ENCODE measurements at places on chromosomes 6 and 20.

GRCh38 chr20:4833074-4833728 lies 111.5 kb downstream of the PRND start:
- DNase-seq, result no peak

- no peak for DNase-seq
These were observed 353.9 kb downstream of the BCKDHB start for GRCh38 chr6:80460257-80460865.

DNA sequence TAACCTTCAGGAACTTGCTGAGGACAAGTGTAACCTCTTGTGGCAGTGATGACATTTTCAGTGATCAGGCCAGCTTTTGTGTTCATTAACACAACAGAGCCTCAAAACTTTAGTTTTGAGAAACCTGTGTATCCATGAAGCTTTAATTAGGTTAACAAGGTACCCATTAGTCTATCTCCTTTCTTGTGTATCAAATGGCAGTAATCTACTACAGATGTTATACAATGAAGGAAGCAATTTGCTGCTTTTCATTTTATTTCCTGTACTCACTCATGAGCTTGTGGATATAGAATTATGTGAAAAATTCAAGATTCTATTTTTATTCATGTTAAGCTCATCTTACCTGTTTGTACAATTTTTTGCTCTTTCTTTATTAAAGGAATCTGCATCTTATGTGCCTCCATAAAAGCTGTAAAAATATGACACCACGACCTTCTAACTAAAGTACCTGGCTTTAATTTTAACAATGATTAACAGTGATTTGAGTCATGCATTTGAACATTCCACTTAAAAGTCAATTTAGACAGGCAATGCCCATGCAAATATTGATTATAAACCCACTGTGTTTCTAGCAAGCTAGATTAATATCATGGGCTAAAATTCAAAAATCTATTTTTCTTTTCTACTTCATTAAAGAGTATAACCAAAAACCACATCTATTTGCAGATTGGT lies 897.3 kb downstream of the KIF16B start:
- DNase-seq, result no peak

DNA sequence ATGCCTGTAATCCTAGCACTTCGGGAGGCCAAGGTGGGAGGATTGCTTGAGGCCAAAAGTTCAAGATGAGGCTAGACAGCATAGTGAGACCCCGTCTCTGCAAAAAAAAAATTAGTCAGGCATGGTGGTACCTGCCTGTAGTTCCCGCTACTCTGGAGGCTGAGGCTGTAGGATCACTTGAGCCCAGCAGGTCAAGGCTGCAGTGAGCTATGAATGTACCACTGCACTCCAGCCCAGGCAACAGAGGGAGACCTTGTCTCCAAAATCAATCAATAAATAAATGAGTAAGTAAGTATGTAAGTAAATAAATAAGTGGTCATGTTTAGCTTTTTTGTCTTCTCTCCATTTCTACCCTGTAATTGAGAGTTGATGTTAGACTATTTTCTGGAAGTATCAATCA lies 336.8 kb downstream of the FARS2 start:
- no peak for DNase-seq

GRCh38 chr6:63734923-63735322 lies 99.3 kb downstream of the PHF3 start:
- no peak for DNase-seq

DNA sequence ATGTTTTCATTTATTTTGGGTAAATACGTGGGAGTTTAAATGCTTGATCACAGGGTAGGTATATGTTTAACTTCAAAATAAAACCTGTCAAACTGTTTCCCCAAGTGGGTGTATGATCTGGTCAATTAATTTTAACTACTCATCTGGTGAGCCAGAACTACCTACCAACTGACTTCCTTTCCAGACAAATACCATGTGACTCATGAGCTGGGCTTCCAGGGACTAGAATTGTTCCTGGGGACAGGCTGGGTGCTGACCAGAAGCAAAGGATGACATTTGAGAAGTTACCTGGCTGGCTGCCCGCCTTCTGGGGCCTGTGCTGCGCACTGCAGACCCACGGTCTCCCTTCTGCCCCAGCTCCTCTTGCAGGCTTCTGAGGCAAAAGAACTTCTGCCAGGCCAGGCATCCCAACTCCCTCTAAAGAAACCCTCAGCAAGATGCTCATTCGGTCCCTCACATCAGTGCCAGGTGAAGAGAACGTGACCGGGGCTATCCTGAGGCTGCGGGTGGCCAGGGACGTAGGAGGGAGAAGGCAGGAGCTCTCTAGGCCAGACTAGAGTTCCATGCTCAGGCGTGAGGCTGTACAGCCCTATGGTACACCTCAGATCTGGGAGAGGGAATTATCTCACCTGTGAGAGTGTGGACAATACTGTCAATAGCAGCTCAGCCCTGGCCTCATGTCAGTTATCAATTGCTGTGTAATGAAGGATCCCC lies 103.6 kb downstream of the JPH2 start:
- DNase-seq, result no peak

GRCh38 chr20:4544765-4545164 lies 176.9 kb upstream of the PRND start:
- no peak for DNase-seq

DNA sequence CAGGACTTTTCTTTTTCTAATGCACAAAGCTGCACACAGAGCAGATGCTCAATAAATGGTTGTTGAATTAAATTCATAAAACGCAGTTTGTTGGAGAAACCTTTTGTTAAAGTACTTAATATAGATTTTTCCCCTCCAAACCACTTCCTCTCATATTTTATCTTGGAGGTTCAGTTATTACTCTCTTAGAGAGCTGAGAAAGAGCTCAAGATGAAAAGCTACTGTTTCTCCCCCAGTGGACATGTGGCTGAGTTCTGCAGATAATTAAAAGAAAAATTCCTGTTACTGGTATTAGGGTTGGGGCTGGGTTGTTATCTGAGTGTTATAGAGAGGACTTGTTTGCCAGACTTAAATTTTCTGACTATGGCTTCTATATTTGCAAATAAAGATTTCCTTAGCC lies 294.0 kb downstream of the TBC1D7 start:
- DNase-seq, result no peak

DNA sequence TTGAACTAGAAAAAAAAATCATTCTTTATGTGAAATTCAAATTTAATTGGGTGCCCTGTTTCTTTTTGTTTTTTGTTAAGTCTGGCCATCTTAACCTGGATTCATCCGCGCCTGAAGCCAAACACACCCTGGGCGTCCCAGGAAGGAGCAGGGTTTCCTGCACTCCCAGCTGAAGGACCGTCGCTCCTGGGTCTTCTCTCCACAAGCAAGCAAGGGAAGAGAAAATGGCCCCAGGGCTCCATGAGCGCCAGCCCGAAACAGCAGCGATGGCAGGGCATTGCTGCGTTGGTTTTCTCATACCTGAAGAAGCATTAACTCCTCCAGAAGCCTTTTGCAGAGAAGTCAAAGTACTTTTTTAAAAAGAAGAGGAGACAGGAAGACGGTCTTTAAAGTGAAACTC lies 105.4 kb upstream of the AFDN start:
- DNase-seq, result no peak

DNA sequence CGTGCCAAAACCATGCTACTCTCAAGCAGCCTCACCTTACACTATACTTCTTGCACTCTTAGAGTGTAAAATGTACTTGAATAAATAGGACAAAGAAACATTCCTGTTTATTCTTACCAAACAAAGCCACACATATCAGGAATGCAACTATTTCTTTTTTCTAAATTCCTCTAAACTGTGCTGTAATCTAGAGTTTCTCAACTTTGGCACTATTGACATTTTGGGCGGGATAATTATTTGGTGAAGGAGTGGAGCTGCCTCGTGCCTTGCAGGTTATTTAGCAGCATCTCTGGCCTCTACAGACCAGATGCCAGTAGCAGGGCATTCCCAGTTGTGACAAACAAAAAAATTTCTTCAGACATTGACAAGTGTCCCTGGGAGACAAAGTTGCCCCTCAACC lies 86.9 kb downstream of the PHACTR1 start:
- no peak for DNase-seq

- DNase-seq, result no peak
These were observed 15.0 kb downstream of the RWDD1 start for GRCh38 chr6:116586276-116586675.

DNA sequence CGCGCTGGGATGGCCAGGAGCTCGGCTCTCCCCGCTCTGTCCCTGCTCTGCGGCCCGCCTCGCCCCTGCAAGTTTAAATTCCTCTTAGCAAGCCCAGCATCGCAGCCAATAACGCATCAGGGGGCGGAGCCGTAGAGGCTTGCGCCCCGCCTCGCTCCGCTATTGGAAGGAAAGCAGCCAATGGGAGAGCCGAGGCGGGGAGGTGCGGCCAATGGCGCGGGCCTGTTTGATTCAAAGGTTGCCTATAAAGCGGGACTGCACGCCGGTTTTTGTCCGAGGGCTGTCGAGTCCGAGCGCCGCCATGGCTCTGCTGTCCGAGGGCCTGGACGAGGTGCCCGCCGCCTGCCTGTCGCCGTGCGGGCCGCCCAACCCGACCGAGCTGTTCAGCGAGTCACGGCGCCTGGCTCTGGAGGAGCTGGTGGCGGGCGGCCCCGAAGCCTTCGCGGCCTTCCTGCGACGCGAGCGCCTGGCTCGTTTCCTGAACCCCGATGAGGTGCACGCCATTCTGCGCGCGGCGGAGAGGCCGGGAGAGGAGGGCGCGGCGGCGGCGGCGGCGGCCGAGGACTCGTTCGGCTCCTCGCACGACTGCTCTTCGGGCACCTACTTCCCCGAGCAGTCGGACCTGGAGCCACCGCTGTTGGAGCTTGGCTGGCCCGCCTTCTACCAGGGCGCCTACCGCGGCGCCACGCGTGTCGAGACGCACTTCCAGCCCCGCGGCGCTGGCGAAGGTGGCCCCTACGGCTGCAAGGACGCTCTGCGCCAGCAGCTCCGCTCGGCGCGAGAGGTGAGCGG lies at the start of gene FAM83D:
TSS of gene FAM83D (plus strand) at position 276 of the 792 bp plus-strand sequence. CDS start at position 302, 26 bp downstream.
- peak; percentile 95 for DNase-seq

GRCh38 chr6:40148882-40149573 lies 214.8 kb upstream of the MOCS1 start:
- DNase-seq, result no peak

DNA sequence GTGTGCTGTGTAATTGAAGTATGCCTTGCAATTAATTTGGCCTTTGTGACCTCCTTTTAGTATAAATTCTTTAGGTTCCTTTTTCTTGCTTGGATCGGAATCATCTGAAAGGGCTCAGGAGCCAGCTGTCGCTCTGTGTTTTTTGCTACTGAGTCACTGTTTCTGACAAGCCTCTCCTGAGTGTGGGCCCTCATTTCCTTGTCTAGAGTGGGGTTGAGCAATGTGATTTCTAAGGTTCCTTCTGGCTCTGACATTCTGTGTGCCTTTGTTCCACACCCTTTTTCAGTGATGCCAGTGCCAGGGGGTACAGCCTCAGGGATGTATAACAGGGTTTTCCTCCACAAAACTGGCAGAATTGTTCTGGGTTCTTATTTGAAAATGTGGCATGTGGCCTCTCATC lies 26.5 kb downstream of the DAAM2 start:
- no peak for DNase-seq

- no peak for DNase-seq
These were observed 6.4 kb downstream of the CEP43 start for GRCh38 chr6:167005350-167006159.

- no peak for DNase-seq
These were observed 287.8 kb upstream of the THEMIS start for GRCh38 chr6:128188678-128189077.

GRCh38 chr6:142631517-142632385 lies 313.2 kb downstream of the HIVEP2 start:
- no peak for DNase-seq

- DNase-seq, result no peak
These were observed 41.7 kb upstream of the ZNF831 start for GRCh38 chr20:59121714-59122565.

- no peak for DNase-seq
These were observed 21.7 kb downstream of the MAP1LC3A start for GRCh38 chr20:34579979-34580940.

- DNase-seq, result no peak
These were observed 299.9 kb upstream of the SUPT3H start for GRCh38 chr6:45677381-45678284.

- DNase-seq, result no peak
These were observed 38.7 kb downstream of the UQCC2 start for GRCh38 chr6:33672808-33673207.

Measured in HAP-1 (cell line).